Activated CD4-positive, CD25-positive, alpha-beta regulatory T cell treated with anti-CD3 and anti-CD28 coated beads, Interleukin-2, amount 50 U/mL, for 16 hours (primary cell): ENCODE measurements at places on chromosomes 5 and 9.

- DNase-seq, result no peak
Measured at GRCh38 chr5:1961304-1961946, 78.7 kb upstream of the IRX4 start.

DNA sequence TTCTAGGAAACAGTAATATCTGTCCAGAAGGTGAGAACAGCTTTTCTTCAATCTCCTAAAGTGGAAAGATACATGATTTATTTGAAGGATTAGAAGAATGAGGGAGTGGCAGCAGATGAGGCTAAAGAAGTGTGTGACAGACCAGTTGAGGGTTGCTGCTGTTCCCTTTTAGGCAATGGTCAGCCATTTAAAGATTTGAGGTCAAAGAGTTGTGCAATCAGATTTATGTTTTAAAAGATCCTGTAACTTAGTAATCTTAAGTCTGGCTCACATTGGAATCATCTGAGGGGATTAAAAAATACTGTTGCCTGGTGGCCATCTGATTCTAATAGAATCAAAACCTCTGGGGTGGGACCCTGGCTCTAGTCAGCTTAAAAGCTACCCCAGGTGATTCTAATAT lies 4.3 kb upstream of the SGCD start:
- no peak for DNase-seq

- no peak for DNase-seq
Measured at GRCh38 chr9:97064176-97064575, 25.2 kb upstream of the CTSV start.

- no peak for DNase-seq
Measured at GRCh38 chr5:79001471-79001870, 16.4 kb upstream of the ARSB start.

GRCh38 chr5:155700333-155700732 lies 626.6 kb upstream of the SGCD start:
- DNase-seq, result no peak

GRCh38 chr9:14213504-14213903 lies 100.4 kb downstream of the NFIB start:
- DNase-seq, result no peak

DNA sequence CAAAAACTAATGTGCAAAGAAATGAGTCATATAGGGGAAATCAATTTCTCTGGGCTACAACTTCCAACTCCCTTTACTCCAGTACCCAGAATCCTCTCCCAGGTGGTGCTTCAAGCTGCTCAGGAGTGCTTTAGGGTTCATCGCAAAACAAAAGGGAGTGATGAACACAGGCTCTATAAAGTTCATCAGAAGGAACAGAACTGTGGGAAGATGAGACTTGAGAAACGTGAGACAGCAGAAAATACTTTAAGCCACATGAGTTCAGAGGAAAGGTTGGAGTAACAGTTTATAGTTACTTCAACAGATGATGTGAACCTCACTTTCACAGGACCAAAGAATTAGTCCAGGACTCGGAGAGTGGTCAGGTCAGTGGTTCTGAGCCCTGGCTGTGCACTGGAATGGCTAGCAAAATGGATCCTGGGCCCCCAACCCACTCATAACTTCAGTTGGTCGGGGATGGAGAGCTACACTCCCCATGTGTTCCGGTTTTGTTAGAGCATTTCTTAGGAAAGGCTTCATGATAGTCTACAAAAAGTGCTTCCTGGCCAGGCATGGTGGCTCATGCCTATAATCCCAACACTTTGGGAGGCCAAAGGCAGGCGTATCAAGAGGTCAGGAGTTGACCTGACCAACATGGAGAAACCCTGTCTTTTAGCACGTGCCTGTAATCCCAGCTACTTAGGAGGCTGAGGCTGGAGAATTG lies 4.3 kb downstream of the RPL12 start:
- no peak for DNase-seq

DNA sequence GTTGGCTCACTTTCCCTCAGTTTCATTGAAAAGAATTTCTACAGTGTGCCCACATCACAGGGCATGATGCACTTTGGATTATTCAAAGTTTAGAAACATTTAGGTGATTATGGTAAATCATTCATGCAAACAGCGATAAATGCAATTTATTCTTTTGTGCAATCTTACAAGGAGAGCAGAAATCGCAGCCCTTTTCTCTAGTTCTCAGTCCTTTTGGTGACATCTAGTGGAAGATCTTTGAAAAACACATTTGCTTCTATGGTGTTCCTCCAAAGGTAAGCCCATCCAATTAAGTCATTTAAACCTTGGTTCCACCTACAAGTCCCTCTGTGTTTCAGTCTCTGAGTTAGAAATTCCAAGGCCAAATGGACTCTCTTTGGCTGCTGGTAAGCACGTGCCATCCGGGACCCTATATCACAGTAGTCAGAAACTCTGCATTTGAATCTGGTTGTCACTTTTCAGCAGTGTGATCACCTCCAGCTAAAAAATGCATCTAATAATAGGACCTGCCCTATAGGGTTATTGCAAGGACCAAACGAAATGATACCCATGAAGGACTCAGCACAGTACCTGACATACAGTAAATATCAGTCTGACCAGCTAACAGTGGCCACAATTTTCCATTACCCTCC lies 66.4 kb downstream of the MACROH2A1 start:
- DNase-seq, result no peak

GRCh38 chr5:60092671-60093422 lies 199.3 kb upstream of the PDE4D start:
- no peak for DNase-seq

DNA sequence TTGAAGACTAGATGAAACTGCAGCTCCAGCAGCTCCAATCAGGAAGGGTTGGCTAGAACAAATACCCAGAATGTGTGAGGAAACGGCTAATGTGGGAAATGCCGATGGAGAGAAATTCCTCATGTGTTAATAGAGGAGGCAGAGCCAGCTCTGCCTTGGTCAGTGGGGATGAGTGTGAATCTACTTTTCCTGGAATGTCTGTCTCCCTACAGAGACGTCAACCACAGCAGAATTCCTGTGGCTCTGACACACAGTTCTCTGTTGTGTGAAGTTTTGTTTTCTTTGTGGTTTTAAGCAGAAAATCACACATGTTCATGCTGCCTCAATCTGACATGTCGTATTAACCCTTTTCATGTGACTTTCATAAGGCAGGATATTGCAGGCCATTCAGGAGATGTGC lies 476.6 kb upstream of the WWC1 start:
- DNase-seq, result no peak

DNA sequence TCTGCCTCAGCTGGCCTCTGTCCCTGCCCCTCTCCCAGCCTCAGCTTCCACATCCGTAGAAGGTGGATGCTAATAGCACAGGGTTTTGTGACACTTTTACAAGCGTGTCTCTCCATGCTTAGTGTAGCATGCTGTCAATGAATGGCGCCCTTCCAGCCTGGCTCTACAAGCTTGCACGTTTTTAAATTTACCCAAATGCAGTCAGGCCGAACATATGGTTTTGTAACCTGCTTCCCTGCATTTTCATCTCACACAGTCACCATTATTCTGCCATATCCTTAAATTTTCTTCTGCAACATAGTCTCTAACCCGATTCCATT lies 28.8 kb downstream of the FAM163B start:
- no peak for DNase-seq

- DNase-seq, result no peak
Measured at GRCh38 chr5:35297755-35298154, 67.5 kb upstream of the PRLR start.

DNA sequence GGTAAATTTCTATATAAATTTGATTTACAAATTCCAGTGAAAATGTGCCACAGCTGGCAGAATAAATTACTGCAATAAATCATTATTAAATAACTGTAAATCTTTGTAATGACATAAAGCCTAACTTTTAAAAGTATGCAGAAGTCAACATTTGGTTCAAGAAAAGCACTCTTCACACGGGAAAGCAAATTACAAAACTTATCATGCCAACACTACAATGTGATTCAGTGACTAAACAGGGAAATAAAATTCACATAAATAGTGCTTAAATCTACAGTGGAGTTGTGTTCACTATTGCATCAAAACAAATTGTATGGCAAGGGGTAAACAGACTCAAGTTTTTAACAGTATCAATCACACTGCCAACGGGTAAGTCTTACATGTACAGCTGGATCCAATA lies 117.2 kb downstream of the BNC2 start:
- DNase-seq, result no peak

DNA sequence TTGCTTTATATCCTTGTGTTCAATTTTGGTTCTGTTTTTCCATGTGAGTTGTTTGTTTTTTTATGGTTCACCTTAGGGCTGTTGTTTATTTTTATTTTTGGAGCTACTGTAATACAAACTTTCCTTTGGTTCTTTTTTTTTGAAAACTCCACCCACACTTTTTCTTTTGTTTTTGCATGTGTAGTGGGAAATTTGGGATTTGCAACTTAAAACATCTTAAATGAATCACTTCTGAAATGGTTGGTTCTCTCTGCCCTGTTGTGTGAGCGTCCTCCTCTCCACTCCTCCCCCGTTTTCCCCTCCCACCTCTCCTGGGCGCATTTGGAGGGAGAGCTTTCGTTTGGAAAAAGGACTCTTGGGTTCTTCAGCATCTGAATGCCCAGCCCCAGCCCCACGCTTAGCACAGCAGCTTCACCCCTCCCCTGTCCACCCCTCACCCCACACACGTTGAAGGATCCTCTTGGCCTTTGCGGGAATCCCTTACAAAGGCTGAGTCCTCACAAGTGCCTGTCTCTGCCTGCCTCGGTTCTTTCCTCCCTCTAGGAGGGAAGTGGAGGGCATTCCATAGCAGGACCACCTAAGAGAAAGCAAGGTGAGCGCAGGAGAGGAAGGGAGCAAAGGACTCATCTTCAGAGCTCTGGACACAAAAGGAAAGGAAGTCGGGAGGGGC lies 67.2 kb downstream of the DMRT1 start:
- no peak for DNase-seq

DNA sequence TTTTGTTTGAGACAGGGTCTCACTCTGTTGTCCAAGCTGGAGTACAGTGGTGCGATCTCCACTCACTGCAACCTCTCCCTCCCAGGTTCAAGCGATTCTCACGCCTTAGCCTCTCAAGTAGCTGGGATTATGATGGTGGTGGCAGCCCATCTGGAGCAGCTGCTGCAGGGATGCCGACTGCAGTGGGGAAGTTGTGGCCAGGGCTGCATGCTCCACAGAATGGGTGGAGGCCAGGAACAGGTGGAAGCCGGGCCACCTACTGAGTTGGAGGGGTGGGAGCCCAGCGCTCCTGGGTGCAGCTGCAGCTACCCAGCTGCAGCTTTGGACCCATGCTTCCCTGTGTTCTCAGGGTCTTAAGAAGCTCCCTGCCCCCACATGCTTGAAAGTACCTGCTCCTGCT lies 99.7 kb downstream of the SCAI start:
- DNase-seq, result no peak

GRCh38 chr5:131589510-131590348 lies 45.3 kb downstream of the RAPGEF6 start:
- no peak for DNase-seq

GRCh38 chr5:91119981-91120850 lies 262.9 kb downstream of the ARRDC3 start:
- DNase-seq, result no peak

DNA sequence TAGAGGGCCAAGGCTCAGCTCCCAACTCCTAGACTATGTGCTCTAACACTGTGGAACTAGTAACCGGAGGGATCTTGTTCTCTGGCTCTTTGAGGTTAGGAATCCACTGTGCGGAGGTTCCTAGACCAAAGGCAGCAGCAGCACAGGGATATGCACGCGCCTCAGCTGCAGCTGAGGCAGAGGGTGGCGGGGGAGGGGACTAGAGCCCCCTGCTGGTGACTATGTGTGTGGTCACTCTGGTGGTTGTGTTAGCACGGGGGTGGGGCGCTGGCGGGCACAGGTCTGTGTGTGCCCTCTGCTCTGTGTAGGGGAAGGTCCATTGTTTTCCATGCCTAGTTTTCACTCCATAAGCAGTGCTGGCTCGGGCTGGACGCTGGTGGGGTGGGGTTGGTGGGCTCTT lies 458.0 kb upstream of the IZUMO3 start:
- no peak for DNase-seq

- no peak for DNase-seq
Measured at GRCh38 chr5:72107131-72107900, at the start of gene MAP1B. Gene MAP1B (plus strand): TSS chr5:72107475. CDS start chr5:72107532, 57 bp downstream.

DNA sequence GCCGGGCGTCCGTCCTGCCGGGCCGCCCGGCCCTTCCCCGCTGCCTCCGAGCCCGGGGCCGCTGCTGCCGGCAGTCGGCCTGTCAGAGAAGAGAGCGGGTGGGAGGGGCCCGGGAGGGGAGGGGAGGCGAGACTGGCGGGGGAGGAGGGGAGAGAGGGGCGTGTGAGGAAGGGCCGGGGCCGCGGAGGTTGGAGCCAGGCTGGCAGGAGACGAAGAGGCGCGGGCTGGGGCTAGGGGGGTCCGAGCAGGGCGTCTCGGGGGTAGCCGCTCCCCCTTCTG lies 570 bp downstream of the CREBRF start:
- no peak for DNase-seq

GRCh38 chr5:16980983-16981382 lies 44.9 kb upstream of the MYO10 start:
- no peak for DNase-seq

GRCh38 chr5:92206681-92207080 lies 823.6 kb upstream of the ARRDC3 start:
- no peak for DNase-seq

GRCh38 chr5:150070821-150071220 lies 15.5 kb downstream of the CSF1R start:
- no peak for DNase-seq

GRCh38 chr9:4141296-4141695 lies 158.6 kb downstream of the GLIS3 start:
- DNase-seq, result no peak

GRCh38 chr9:111731928-111732327 lies 62.8 kb downstream of the SHOC1 start:
- DNase-seq, result no peak

DNA sequence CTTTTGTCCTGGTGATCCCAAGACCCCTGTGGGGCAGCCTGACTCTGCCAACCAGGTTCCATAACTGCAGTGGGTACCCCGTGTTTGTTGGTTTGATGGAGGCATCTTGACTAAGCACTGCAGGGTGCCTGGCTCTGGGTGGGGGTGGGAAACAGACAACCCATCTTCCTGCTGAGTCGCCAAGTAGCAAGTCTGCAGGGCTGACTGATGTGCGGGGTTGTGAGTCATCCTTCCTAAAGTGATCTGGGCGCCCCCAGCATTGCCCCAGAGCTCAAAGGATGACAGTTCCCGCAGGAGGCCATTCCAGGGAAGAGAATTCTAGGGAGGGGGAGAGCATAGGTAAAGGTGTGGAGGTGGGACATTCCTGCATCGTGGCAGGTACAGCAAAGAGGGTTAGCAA lies 23.5 kb downstream of the DAB2IP start:
- DNase-seq, result no peak

DNA sequence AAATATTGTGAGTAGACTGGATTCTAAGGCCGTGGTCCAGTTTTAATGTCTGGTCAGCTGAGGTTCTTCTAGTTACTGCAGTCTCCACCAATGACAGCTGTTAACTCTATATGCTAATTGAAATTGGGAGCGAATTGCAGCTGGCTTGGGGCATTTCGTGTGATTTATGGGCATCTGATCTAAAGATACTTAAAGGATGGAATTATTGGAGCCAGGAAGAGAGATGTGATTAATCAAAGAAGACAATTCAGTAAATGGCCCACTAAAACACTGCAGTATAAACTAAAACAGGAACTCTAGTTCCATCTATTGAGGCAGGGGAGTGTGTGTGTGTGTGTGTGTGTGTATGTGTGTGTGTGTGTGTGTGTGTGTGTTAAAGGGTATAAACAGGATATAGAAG lies 157.5 kb upstream of the IQGAP2 start:
- no peak for DNase-seq
